NCI-H2107 (cell line): ENCODE measurements at places on chromosomes 1 and 21.

- no peak for DNase-seq
Observed at GRCh38 chr21:32570456-32570855, 14.9 kb downstream of the TCP10L start.

- DNase-seq, result no peak
Observed at GRCh38 chr1:25245809-25246599, 1.2 kb downstream of the RSRP1 start.

DNA sequence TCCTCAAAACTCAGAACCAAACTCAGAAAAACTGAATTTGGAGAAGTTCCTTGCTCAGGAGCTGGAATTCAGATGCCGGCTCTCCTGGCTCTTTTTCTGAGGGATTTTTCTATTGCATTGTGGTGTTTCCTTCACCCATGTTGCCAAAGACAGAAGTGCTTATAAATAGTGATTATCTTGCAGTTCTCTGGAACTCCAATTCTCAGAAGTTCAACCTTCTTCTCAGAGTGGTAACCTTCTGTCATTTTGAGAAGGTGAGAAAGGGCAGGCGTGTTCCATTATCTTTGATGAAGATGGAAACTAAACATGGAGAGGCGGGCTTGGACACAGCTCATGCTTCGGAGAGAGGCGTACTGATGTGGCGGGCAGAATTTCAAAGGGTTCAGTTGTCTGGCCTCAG, 12.4 kb upstream of the ETV3 start:
- no peak for DNase-seq

- no peak for DNase-seq
Observed at GRCh38 chr1:233777566-233777965, 126.9 kb upstream of the SLC35F3 start.

DNA sequence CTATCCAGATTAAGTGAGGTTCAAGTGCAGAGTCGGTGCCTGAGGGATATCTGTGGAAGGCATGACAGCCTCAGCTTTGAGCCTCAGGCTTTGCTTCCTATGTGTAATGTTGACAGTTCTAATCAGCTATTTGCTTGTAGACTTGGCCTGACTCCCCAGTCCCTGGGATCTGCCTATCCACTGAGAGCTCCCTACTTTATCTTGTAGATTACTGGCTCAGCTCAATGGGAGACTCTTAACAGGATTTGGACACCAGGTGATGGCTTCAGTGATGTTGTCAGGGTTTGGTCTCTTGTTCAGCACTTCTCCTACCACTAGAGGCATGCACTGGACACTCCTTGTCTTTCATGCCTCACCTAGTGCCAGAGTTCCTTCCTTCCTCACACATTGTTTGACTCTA, 126.6 kb upstream of the BEND5 start:
- DNase-seq, result no peak

- no peak for DNase-seq
Observed at GRCh38 chr21:34771512-34772028, 102.8 kb downstream of the CLIC6 start.

DNA sequence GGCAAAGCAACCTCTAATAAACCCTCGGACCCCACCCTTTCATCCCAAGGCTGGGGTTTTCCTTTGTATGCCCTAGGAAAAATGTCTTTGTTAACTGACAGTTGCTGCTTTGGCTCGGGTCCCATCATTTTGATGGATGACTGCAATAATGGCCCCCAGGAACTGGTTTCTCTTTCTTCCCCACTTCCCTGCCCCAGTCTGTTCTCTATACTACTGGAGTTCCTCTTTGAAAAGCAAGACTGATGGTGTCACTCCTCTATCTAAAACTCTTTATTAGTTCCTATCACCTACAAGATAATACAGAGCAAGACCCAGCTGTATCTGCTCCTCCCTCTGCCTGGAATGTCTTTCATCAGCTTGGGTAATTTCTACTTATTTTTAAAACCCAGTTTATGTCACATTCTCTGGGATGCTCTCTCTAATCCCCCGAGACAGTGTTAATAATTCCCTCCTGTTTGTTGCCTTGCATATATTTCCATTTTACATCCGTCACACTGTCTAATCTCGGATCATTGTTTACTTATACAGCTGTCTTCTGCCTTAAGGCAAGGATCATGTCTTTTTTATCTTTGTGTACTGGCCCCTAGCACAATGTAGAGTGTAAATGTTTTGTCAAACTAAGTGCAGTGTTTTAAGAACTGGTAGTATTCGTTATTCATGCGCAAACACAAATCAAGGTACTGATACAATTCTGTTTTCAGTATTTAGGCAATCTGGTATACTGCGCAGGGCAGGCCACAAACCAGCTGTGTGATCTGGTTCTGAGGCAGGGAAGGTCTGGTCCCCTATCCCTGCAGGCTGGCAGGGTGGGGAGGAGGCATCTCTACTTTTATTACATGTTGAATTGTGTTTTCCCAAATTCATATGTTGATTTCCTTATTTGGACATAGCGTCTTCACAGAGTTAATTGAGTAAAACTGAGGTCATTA, 16.1 kb downstream of the SLAMF1 start:
- no peak for DNase-seq

DNA sequence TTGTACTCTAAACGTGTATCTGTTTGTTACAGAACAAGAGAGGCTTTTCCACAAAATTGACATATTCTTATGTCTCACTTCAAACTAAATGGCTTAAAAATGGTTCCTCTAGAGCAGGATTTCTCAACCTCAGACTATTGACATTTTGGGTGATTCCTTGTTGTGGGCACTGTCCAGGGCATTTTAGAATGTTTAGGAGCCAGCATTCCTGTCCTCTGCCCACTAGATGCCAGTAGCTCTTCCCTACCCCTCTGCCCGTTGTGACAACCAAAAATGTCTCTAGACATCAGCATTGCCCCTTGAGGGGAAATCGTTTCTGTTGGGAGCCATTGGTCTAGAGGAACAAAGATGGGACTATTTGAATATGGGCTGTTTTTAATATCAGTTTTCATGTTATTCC, 17.3 kb downstream of the SMAP2 start:
- DNase-seq, result no peak

DNA sequence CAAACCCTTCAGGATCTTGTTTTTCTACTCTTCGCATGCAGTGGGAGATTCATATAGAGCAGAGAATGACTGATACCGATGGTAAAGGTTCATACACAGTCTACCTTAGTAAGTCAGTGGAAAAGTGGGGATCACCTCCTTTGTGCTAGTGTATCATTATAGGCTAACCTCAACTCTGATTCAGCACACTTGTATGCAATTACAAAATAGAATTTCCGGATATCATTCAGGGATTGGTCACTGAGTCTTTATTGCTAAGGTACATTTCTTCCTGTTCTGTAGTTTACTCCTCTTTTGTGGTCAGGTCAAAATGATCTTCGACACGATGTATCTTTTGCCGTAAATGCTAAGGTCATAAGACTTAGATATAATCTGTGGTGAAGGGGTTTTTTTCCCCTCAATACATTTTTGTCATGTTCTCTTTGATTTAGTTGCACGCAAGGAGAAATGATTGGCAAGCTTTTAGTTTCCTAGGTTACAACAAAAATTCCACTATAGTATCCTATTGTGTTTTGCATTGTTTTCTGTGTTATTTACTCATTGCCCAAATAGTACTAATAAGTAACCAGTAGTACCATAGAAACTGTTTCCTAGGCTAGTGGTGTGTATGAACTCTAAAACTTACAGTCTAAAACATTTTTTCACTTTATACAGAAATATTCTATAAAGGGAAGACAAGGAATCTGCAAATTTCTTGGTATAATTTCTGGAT, 35.7 kb upstream of the PLA2G4A start:
- DNase-seq, result no peak

- DNase-seq, result no peak
Observed at GRCh38 chr1:208161656-208162375, 82.4 kb downstream of the PLXNA2 start.

GRCh38 chr1:14017531-14017961, 317.6 kb downstream of the PRDM2 start:
- DNase-seq, result no peak

DNA sequence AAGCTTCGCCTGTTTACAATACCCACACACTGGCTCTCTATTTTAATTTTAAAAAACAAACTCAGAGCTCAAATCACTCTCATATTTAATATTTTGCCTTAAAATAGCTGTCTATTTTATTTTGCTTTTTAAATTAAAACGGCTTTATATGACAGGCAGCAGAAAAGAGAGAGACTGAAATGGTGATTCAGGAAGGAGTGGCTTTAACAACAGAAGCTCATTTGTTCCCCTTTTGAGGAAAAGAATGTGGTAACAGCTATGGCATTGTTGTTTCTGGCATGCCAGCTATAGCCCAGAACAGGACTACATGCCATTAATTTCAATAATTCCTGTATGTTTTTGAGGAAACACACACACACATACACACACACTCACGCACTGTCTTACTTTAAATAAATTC, 234.2 kb upstream of the PTBP2 start:
- DNase-seq, result no peak

DNA sequence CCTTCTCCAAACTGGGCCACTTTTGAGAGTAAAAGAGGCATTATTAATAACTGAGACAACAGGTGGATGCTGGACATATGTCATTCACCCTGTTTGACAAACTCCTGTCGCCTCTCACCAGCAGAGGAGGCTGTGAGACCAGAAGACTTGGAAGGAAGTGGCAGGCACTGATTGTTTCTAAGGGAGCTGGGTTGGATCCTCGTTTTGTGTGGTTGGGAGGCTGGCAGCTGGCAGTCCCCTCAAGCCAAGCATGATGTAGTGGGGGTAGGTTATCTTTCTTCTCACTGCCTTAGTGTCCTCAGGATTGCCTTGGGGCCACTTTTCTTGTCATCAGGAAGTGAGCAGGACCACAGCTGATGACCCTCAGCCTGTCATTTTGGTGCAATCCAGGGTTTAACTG, 86.5 kb upstream of the KCNJ15 start:
- DNase-seq, result no peak

DNA sequence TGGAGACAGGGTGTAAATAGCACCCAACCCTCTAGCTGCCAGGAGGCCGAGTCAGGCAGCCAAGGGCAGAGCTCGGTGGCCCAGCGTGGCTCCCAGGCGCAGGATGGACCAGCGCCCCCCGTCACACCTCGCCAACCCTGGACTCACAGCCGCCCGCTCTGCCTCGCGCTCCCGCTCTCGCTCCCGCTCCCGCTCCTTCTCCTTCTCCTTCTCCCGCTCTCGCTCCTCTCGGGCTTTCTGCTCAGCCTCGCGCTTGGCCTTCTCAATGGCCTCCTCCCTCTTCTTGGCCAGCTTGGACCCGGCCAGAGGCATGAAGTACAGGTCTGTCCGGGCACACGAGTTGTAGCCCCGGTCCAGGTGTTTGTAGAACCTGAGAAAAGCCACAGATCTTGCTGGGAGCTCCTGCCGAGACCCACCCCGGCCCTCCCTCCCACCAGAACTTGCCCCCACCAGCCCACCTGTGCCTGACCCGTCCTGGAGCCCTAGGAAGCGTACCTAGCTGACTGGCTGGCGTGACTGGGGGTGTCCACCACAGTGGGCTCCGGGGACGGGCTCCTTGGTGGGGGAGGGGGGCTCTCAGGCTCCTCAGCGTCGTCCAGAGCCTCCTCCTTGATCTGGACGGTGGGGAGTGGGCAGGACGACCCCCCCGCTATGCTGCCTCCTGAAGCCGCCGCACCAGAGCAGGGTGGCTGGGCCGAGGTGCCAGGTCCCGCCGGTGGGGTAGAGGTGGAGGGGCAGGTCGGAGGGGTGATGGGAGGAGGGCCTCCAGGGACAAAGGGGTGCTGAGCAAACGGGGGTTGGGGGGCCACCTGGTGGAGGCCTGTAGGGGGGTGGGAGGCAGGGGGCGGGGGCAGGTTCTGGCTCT, 41.9 kb downstream of the SLC45A1 start:
- no peak for DNase-seq

DNA sequence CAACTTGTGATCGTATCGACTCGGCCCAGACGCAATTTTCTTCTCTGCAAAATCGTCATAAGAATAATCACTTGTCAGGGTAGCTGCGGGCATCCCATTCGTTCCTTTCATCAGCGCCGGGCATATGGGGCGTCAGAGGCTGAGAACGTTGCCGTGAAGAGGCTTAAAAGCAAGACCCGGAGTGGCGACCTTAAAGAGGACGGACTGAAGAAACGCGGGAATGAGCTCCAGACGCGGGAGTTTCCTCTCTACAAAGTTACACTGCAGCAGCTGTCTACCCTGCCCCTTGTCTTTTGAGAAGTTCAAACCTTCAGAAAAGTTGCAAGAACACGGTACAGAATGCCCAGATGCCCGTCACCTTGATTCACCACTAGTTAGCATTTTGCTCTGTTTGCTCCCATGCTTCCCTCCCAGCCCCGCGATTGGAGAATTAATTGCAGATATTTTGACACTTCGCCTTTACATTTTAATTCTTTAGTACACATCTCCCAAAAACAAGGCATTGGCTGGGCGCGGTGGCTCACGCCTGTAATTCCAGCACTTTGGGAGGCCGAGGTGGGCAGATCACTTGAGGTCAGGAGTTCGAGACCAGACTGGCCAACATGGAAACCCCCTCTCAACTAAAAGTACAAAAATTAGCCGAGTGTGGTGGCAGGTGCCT, 967 bp downstream of the CENPS start:
- no peak for DNase-seq

DNA sequence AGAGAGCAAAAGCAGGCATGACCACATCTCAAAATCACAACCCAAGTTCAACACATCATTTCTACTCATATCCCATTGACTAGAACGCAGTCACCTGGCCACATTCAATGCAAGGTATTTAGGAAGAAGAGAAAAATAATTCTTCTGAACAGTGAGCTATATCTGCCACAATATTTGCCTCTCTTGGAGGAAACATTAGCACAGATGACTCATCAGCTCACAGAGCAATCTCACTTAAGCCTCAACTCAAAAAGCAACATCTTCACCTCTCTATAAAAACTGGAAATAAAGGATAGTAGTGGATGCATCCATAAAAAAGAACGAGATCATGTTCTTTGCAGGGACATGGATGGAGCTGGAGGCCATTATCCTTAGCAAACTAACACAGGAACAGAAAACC, 143.9 kb upstream of the FMN2 start:
- no peak for DNase-seq

GRCh38 chr1:34060901-34061415, 104.1 kb downstream of the CSMD2 start:
- DNase-seq, result no peak

DNA sequence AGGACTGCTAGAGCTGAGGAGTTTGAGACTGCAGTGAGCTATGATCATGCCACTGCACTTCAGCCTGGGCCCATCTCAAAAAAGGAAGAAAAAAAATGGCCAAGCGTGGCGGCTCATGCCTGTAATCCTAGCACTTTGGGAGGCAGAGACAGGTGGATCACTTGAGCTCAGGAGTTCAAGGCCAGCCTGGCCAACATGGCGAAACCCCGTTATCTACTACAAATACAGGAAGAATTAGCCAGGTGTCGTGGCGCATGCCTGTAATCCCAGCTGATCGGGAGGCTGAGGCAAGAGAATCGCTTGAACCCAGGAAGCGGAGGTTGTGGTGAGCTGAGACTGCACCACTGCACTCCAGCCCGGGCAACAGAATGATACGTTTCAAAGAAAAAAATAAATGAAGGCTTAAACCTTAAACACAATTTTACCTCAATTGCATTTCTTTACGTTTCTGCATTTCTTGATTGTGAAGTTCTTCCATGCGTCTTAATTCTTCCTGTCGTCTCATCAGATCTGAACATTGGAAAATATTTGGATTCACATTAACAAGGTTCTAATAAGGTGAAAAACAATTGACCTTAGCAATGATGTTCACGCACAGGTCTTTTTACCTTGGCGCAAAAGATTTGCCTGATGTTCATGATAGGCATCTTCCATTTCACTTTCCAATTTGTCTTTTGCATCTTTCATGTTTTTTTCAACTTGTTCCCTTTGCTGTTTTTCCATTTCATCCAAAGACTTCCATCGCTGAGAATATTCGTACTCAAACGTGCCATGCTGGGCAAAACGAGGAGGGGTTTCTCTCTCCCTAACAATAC, 4.2 kb downstream of the SFPQ start:
- DNase-seq, result no peak
